ENCODE measurements at places on chromosomes 6 and 20. TPM values are rescaled to one million over a fixed set of nuclear protein-coding genes. Genes with fewer than 3 reads are reported as not detected.

SAMD3 gene
- 3.2 TPM for total RNA-seq

C6orf47 gene
- 19.3 TPM for total RNA-seq

ZSCAN23 gene
- total RNA-seq = 0.50 TPM

JPH2 gene
- not detected for total RNA-seq

MYBL2 gene
- total RNA-seq = 85.4 TPM

SLC22A3 gene
- total RNA-seq = not detected

SLC22A7 gene
- total RNA-seq = not detected

LST1 gene
- total RNA-seq = 14.6 TPM

KIF25 gene
- not detected for total RNA-seq

ALDH8A1 gene
- total RNA-seq = 1.1 TPM

DNA sequence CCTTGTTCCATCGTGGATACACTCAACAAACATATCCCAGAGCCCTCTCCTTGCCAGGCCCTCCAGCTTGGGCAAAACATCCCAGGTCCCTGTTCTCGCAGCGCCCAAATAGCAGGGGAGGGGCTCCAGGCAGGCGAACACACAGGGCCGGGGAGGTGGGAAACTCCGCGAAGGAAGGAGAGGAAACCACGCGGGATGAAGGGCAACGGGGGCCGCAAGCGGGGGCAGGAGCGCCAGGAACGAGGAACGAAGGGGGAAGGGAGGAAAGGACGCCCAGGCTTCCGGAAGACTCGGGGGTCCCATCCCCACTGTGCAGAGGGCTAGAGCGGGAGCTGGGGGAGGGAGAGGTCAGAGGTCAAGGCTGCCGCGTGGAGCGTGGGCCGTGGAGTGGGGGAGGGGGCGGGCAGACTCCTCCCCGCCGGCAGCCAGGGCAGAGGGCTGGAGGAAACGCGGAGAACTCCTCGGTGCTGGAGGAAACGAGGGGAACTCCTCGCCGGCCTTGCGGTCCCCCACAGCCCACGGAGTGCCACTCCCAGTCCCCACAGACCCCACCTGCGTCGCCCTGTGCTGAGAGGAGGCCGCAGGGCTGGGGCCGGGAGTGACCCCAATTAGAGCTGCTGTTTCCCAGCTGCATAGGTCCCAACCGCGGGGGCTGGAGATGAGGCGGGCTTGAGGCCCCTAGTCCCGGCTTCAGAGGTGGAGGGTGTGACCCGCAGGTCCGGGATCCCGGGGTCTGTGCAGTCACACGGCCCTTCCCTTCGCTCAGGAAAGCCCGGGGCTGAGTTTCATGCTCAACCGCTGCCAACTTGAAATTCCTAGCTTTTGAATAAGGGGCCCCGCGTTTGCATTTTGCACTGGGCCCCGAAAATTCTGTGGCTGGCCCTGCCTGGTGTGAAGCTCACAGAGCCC is 1.2 kb upstream of the RBM38 start:
- DNase-seq = peak; percentile 54

GRCh38 chr6:166852451-166852975 is 103.8 kb downstream of the RNASET2 start:
- no peak for DNase-seq

- peak; percentile 46 for DNase-seq
Observed at GRCh38 chr6:15247500-15248450, 1.9 kb downstream of the JARID2 start.

GRCh38 chr6:37225350-37226169 is 32.0 kb upstream of the TBC1D22B start:
- DNase-seq = no peak

- DNase-seq = no peak
Observed at GRCh38 chr6:35562060-35562459, 49.4 kb upstream of the TULP1 start.

- DNase-seq = no peak
Observed at GRCh38 chr6:151876122-151876521, 68.6 kb downstream of the ESR1 start.

DNA sequence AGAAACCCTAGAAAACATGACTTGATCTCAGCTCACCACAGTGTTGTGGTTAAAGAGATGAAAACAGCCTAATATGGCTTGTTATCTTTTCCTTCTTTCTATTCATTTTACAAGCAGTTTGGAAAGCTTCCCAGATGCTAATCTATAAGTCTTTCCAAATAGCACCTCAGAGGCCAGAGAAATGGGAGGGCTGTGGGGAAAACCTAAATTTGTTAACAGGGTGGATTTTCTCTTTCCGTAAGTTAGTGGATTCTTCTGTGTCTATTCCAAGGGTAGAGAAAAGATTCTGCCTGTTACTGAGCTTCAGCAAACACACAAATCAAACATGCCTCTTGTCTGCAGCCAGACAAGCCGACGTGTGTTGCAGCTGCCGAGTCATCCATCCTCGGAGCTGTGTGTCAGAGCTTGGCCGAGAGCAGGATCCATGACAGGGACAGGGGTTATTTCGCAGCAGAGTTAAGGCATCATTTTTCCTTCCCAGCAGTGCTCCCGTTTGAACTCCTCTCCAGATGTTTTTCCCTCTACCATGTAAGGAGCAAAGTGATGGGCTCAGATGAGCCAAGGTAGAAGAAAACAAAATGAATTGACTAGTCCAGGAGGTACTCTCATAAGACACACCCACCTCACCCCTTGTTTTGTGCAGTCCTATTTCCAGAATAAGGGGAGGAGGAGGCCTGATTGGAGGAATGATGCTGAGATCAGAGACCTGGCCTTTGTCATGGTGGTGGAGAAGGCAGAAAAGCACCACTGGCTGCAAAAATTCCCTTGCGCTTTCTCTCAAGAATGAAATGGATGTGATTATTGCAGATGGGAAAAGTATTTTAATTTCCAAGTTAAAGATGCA is 560.0 kb downstream of the C6orf118 start:
- no peak for DNase-seq
